ENCODE measurements at places on chromosomes 3 and 15.

DNA sequence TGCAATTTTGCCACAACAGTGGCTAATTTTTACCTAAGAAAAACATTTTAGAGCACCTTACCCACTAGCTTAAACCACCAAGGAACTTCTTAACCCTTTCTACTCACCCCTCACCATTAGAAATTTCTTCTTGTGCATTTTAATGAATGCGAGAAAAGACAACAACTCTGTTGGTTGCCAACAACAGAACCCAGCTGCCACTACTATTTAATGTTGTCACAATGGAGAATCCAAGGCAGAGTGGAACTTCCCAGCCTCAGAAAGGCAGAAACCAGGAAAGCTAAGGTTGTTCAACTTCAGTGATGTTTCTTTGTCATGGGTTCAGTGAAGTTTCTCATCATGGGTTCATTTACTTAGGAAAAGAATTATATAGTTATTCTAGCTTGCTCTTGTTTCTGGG lies 325.2 kb upstream of the ARL6 start:
- no peak for DNase-seq

DNA sequence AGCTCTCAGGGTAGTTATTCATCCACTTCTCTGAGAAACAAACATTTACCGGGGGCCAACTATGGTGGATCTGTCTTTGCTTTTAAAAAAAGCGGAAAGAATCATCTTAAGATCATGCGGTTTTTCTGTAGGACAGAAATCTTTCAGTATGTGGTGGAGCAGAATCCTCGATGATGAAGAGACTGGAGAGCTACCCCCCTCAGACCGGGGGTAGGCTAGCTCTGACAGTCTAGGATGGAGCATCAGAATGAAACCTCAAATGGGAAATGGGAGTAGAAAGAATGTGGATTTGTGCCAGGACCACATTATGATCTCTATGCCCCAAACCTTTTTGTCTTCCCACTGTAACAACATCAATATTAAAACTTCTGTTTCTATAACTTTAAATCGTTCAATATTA lies 30.3 kb downstream of the TPRG1 start:
- no peak for DNase-seq

- DNase-seq, result no peak
Observed at GRCh38 chr3:53843195-53844177, 2.7 kb downstream of the CHDH start.

GRCh38 chr3:69628951-69629350 lies 110.3 kb upstream of the MITF start:
- no peak for DNase-seq

DNA sequence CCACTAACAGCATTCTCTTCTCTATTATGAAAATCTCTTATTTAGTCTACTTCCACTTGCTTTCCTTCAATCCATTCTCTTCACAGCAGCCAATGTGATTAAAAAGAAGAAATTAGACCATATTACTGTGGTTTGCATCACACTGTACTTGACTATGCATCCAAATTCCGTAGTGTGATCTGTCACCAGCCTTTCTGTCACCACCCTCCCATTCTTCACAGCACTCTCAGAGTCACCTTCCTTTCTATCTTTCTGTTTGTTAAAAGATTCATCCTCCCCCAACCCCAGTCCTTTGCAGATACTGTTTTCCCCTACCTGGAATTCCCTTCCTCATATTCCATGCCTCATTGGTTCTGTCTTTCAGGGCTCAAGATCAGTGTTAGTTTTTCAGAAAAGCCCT lies 55.0 kb upstream of the ABHD10 start:
- DNase-seq, result no peak

- DNase-seq, result no peak
Observed at GRCh38 chr15:68419301-68420175, 12.4 kb downstream of the ITGA11 start.

- DNase-seq, result no peak
Observed at GRCh38 chr15:89429023-89429422, 67.4 kb downstream of the RHCG start.

- no peak for DNase-seq
Observed at GRCh38 chr3:186299327-186299726, 62.7 kb downstream of the DGKG start.

- DNase-seq, result no peak
Observed at GRCh38 chr3:131564812-131565211, 62.0 kb upstream of the MRPL3 start.

Measured in CD8-positive, alpha-beta memory T cell (primary cell).